ENCODE measurements at places on chromosomes 3 and 15.

GRCh38 chr3:66139415-66139814 lies 81.4 kb upstream of the SLC25A26 start:
- no peak for DNase-seq

DNA sequence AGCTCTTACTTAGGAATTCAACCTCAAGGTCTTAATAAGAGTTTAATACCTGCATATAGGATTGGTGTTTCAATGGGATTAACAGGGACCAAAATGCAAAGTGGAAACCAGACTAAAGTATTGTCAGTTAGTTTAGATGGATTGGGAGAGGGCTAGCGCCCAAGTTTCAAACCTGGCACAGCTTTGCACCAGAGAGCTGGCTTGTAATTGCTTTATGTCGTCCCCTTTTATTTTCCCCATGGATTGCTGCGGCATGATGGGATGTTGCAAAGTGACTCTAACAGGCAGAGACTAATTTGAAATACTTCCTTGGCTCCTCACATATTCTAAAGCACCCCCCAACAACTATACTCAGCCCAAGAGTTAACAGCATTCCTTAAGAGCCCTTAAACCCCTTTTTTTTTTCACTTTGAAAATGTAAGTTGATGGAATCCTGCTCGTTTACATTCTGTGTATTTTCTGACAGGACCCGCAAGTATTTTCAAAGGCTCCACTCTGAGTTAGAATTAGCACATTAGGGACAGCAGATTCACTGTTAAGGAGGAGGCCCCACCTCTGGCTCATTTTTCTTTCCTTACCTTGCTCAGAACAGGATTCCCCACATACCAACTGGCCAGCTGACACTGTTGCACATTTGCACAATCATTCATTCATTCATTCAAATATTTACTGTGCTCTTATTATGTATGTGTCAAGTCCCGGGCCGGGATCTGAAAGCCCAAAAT lies 214.2 kb downstream of the ERC2 start:
- no peak for DNase-seq

DNA sequence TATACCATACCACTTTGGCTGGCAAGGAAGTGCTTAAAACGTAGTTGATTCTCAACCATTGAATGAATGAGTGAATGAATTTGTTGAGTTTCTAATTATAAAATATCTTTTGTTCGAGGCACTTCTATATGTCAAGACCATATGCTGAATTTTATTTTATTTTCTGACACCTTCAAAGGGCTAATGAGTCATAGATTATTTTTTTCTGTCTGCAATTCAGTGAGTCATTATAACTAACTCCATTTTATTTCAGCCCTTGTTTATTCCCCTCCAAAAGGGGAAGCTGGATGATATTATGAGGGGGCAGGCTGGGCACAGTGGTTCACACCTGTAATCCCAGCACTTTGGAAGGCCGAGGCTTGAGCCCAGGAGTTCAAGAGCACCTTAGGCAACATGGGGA lies 142.4 kb downstream of the P2RY1 start:
- no peak for DNase-seq

- no peak for DNase-seq
Observed at GRCh38 chr15:98952381-98952803, 55.2 kb downstream of the PGPEP1L start.

DNA sequence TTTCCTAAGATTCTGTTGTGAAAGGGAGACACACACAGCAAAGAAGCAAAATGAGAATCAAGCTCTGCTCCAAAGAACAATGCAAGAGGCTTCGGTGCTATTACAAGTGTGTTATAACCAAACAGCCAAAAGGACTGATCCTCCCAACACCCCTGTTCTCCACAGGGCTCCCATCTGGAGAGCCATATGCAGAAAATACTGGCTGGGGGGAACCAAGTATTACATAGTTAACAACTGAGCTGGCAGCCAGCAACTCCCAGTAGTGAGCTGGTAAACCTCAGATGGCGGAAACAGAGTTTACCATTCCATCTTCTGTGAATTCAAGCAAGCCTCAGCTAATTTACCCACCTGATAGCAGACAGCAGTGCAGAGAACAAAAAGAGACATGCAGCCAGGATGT lies 156.4 kb downstream of the NTRK3 start:
- DNase-seq = no peak

DNA sequence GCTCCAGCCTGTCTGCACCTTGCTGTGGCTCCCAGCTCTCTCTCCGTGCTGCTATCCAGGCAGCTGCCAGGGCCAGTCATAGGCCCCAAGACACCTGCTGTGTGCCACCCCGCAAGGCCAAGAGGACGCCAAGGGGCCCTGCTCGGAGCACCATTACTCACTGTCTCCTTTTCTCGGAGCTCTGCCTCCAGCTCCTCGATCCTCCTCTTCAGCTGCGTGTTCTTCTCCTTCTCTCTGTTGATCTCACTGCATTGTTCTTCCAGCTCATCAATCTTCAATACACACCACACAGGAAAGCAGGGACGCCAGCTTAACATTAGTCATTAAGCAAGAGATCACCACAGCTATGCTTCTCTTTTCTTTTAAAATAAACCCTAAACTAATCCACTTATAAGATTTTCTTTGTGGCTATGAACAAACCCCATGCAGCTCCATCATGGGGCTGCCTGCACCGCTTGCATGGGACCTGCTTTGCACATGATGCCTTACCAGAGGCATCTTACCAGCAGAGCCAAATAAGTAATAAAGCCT lies 42.6 kb downstream of the WHAMM start:
- no peak for DNase-seq

DNA sequence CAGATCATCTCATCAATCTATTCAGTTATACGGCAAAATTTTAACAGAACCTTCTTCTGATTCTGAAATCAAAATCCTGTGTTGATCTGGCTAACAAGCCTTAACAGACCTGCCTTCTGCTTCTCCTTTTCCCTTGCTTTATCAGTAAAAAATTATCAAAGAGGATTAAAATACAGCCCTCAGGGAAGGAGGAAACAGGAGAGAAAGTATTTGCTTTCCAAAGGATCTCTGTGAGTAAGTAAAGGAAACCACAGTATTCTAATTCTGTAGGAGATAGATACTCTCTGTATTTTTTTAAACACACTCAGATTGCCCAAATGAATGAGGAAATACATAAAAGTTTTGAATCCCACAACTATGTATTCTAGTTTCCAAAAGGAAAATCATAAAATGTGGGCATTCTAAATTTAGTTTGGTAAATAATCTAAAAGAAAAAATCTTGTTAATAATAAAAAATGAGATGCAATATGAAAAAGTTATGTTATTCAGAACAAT lies 221.8 kb downstream of the ZIC1 start:
- no peak for DNase-seq

GRCh38 chr15:39934397-39935071 lies 619 bp downstream of the EIF2AK4 start:
- DNase-seq = no peak

All from CD4-positive, alpha-beta T cell (primary cell).